ENCODE measurements at places on chromosomes 6 and 20. TPM values are rescaled to one million over a fixed set of nuclear protein-coding genes. Genes with fewer than 3 reads are reported as not detected.

The TGM2 gene
- 16.8 TPM for total RNA-seq

The CLDN20 gene
- total RNA-seq = not detected

The BEND6 gene
- 11.2 TPM for total RNA-seq

The C20orf202 gene
- total RNA-seq = not detected

The FLRT3 gene
- total RNA-seq = not detected

The BPIFA1 gene
- not detected for total RNA-seq

The TP53RK gene
- total RNA-seq = 17.7 TPM

The DUSP15 gene
- total RNA-seq = 0.34 TPM

The EPPIN gene
- total RNA-seq = not detected

The ULBP3 gene
- total RNA-seq = 3.0 TPM

The MROH8 gene
- total RNA-seq = 1.3 TPM

The POM121L2 gene
- not detected for total RNA-seq

The DEFB132 gene
- total RNA-seq = not detected

The PAK5 gene
- total RNA-seq = not detected

The RAET1G gene
- total RNA-seq = 1.9 TPM

The OOEP gene
- total RNA-seq = not detected

The APCDD1L gene
- 14.9 TPM for total RNA-seq

The FGD2 gene
- not detected for total RNA-seq

The NKX2-4 gene
- not detected for total RNA-seq

The OLIG3 gene
- not detected for total RNA-seq

The PMEPA1 gene
- 1.8 TPM for total RNA-seq

The LINC00237 gene
- total RNA-seq = not detected

The KCNK5 gene
- total RNA-seq = not detected

The CYP39A1 gene
- 0.19 TPM for total RNA-seq

The NKAIN4 gene
- total RNA-seq = not detected

The TMEM200A gene
- total RNA-seq = 0.98 TPM

The MOXD1 gene
- total RNA-seq = 38.4 TPM

The MAS1 gene
- total RNA-seq = 0.05 TPM

The SCRT2 gene
- total RNA-seq = not detected

The MLIP gene
- under 0.01 TPM for total RNA-seq

The C20orf144 gene
- total RNA-seq = not detected

The NCR2 gene
- not detected for total RNA-seq

The CAGE1 gene
- not detected for total RNA-seq
